ENCODE measurements at places on chromosomes 2 and 18. TPM values are rescaled to one million over a fixed set of nuclear protein-coding genes. Genes with fewer than 3 reads are reported as not detected.
A peak's percentile ranks its signal among the peaks of the same experiment; 100 is the strongest.

EIF2AK3 gene
- total RNA-seq, result 21.8 TPM

ACOXL gene
- total RNA-seq, result 0.44 TPM

DNA sequence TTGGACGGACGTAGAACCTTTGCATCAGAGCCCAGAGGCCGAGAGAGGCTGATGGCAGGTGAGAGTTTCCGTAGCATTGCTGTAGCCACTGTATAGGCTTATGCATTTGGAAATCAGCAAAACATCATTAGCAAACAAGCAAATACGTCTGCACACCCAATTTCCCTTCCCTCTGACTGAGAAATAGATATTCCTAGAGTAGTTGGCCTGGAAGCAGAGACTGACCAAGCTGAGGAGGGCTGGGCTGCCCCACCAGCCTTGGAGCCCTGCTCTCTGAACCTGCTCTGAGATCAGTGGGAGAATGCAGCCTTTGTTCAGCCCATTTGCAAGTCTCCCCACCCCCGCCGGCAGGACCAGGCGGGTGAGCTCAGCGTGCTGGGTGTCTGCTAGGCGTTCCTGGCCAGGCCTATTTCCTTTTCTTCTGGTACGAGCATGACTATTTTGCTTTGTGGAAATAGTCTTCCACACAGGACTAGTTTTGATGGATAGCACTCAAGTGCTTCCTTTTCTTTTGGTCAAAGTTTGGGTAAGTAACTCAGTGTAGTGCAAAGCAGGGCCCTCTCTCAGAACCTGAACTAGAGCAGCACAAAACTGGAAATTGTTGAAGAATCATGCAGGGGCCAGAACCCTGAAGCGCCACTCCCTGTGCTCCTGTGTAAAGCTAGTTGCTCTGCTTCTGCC is 21.9 kb upstream of the RNF149 start:
- peak; percentile 36 for DNase-seq

HOXD1 gene
- total RNA-seq, result not detected

PTPN18 gene
- total RNA-seq, result 50.7 TPM

DNA sequence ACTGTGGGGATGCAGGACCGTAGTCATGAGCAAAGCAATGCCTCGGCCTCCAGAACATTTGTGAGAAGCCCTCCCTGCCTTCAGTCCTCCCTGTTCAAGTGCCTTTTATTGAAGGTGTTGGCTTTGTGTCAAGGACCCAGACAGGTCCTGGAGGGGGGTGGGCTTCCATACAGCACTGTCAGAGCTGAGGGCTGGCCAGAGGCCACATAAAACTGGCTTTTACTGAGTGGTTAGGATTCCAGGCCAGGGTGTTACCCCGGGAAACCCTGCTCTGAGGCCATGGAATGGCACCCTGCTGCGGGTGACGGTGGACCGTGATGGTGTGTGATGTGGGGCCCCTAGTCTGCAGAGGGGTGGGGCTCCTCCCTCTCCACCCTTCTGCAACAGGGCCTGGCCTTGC is 41.6 kb downstream of the TOGARAM2 start:
- DNase-seq, result no peak

NEU4 gene
- 1.4 TPM for total RNA-seq

PDCD1 gene
- 15.7 TPM for total RNA-seq

ITM2C gene
- 42.8 TPM for total RNA-seq

DNA sequence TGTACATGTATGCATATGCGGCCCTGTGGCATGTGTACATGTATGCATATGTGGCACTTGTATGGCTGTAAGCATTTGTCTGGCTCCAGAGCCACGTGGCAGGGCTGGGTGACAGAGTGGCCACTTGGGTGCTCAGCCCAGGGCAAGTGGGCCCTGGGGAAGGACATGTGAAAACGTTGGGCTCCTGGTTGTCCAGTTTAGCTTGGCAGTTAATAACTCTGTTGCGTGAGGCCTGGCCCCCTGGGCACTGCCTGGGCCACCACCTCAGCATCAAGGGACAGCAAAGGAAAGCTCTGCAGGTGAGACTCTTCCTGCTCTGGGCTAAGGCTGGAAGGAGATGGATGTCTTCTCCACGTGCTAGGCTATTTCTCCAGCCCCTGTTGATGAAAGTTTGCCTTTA is 119.9 kb downstream of the CTIF start:
- no peak for DNase-seq

GRCh38 chr2:238433941-238434845 is 7.5 kb downstream of the ASB1 start:
- DNase-seq, result no peak
